ENCODE measurements at places on chromosomes 12 and 14.

DNA sequence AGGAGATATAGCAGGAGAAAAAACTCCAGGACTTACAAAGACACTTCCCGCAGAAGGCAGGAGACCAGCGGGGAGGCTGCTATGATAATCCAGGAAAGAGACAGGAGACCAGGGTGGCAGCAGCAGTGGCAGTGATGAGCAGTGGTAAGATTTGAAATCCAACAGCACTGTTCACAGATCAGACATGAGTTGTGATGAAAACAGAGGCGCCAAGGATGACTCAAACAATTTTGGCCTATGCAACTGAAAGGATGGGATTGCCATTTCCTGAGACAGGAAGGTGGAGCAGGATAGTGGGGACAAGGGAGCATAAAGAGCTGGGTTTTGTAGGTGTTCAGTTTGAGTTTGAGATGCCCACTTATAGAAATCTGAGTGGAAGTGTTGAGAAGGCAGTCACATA, 108.6 kb upstream of the DYRK2 start:
- DNase-seq = no peak

GRCh38 chr14:50600849-50601248, 40.9 kb downstream of the ATL1 start:
- DNase-seq = no peak

- DNase-seq = no peak
These were observed 40.4 kb downstream of the ERH start for GRCh38 chr14:69357544-69358200.

DNA sequence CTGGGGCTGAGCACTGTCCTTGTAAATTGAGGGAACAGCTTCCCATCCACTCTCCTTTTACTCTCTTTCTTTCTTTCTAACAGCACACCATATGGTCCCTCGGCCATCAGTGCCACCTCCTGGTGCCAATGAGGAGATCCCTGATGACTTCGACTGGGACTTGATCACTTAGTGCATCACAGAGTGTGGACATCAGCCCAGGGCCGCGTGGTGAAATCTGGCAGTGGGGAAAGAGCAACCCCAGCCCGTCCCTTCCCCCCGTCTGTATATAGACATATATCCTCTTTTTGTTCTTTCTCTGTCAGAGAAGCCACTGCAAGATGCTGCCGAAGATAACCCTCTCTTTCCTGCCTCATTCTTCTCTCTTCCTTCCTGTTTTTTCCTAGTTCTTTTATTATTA, 13.5 kb downstream of the C3AR1 start:
- no peak for DNase-seq

DNA sequence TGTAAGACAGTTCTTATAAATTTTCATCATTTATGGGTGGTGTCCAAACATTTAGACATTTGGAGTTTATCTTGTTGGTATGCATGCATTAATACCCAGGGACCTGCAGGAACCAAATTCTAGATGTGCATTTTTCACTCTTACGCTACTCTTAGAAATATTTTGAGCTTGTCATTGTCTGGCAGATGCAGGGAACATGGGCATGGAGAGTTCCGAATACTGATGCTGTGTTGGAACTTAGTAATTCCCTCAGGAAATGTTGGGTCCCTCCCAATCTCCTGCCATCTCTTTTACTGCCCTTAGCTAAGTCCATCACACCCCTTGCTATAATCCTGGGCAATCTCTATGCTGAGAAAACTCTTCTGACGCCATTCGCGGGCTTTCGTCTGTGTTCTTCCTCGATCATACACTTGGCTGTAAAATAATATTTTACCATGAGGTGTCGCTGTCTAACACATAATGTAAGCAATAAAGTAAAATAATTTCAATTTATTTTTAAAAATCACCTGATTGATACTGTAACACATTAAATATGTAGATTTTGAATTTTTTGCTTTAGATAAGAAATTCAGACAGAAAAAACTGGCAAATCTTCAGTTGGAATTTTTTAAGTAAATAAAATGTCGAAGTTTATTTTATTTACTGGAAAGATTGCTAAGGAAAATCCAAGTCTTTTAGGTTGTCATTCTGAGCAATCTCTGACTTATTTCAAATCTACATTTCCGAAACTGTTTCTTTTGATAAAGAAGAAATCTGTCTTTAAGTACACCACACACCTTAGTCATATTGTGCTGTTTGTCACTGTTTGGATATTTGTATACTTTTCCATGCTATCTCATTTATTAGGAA, 304.1 kb upstream of the SSTR1 start:
- no peak for DNase-seq

DNA sequence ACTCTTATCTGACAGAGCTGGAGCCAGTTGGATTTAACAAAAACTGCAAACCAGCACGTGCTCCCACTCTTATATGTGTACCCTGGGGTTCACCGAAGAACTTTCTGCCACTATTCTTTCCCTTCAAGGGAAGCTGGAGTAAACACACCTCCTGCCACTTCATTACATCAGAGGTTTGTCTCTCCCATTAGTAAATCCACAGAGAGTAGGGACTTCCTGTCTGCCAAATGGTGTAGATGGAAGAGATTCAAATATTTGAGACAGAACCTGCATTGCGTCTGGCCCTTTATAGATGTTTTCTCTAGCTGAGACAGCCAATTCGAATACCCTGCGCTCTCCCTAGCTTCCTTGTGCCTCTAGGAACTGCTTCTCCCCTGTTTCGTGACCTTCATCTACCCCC, 29.1 kb upstream of the AEBP2 start:
- no peak for DNase-seq

- DNase-seq = no peak
These were observed 12.5 kb downstream of the AMDHD1 start for GRCh38 chr12:95955549-95956159.

DNA sequence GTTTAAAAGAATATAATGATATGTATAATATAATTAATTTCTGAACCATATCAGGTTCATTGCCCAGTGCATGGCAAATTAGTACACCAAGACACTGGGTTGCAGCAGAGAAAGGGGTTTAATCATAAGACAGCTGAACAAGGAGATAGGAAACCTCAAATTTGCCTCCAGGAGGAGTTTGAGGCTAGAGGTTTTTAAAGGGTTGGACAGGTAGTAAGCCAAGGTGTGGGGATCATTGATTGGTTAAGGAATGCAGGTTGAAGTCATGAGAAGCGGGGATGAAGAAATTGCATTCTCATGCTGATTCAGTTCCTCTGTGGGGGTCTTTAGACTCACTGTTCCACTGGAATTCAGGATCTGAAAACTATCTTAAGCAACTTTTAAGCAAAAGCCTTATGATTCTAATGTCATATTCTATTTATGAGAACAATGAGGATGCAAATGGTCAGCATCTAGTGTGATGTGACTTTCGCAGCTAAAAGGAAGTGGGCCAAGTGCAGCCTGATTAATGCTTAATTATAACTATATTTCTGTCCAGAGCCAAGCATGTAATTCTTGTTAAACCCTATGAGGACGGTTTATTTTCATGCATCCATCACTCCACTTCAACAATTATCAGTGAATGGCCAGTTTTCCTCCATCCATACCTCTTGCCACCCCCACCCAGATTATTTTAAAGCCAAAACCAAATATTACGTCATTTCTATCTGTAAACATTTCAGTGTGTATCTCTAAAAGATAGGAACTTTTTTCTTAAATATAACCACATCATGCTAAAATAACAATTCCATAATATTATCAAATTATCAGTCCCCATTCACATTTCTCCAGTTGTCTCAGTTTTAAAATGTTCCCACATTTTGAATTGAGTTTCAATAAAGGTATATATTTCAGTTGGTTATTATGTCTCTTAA, 14.9 kb downstream of the RNF212B start:
- no peak for DNase-seq

DNA sequence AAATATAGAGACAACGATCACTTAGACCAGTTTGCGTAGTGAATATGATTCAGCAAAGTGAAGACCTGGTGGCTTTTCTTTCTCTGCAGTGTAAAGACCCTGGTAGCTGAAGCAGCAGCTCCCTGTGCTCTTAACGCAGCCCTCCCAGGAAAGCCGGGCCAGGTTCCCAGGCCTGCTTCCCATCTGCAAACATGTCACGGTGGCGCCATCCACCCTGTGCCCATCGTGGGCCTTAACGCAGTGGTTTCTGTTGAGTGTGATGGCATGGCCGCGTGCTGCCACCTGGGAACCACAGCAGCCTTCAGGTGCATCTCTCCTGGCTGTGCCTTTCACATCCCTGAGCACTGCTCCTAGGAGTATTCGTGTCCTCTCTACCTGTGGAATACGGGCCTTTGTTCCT, 71.5 kb downstream of the WDR20 start:
- no peak for DNase-seq
